ENCODE measurements at places on chromosomes 5 and 9.

DNA sequence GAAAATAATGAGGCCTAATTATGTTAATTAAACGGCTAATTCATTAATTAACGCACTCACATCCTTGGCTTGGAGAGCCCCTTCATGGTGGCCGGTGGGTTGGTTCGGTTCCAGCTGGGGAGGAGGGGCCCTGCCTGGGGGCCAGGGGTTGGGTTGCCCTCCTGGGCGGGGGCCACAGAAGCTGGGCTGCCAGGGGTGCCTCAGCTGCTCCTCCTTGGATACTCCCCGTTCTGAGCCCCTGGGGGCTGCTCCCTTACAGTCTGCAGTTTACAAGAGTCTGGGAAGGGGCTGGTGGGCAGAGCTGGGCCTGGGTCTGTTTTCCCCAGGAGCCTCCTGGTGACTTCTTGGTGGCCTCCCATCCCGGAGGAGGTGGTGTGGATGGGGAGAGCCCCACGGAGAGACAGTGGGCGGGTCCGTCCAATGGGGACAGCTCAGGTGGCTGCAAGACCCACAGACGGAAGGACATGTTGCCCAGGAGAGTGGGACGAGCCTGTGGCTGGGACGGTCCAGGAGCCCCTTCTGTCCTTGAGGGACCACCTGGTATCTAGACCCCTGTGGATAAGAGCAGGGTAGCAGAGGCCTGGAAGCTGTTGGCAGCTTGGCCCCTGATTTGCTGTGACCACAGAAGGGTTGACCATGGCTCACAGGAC is 277.5 kb downstream of the PBX3 start:
- DNase-seq, result no peak

GRCh38 chr5:141521244-141521781 is 32.4 kb downstream of the PCDHGC5 start:
- DNase-seq, result no peak

DNA sequence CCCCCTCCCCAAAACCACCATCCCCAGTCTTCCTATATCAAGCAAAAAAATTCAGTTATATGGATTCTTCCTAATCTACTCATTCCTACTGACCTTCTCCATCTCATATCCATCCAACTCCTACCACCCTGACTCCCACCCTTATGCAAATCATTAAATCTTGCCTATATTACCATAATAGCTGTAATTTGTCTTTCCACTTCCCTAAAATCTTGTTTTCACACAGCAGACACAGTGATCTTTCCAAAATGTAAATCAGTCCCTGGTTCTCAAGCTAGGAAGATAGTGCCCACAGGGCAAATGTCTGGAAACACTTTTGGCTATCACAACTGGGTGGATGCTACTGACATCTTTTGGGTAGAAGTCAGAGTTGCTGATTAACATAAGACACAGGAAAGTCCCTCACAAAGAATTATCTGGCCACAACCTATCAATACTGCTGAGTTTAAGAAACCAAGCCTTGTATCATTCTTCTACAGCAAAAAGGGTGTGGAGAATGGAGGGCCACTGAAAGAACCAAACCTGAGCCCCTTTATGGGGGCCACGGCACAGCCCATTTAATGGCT is 1.4 kb downstream of the SRA1 start:
- no peak for DNase-seq

DNA sequence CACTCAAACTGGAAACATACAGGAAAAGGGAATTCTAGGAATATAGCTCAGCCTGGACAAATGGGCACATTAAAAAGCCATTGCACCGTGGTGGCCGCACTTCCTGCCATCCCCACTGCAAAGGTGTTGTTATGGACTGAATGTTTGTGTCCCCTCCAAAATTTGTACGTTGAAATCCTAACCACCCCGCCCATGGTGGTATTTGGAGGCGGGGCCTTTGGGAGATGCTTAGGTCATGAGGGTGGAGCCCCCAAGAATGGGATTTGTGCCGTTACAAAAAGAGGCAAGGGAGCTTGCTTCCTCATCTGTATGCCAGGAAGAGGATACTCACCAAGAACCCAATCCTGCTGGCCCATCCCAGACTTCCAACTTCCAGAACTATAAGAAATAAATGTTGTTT is 1.1 kb upstream of the CMBL start:
- DNase-seq, result no peak

DNA sequence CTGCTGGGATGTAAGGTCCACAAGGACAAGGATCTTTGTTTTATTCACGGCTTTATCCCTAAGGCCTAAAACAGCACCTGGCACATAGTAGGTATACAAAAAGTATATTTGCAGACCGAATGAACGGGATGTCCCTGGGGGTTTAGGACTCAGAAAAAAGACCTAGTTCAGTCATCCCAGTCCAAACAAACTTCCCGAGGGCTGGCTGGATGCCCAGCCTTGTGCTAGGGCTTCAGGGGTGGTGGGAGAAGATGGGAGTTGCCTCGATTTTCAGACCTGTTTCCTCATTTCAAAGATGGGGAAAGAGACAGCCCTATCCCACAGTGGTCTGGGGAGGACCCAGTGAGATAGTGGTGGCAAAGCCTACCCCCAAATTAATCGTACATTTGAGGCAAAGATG is 3.0 kb upstream of the PROB1 start:
- no peak for DNase-seq

- DNase-seq, result no peak
Observed at GRCh38 chr9:91039125-91039834, 237.7 kb downstream of the SYK start.
